ENCODE measurements at places on chromosomes 5 and 9.

GRCh38 chr5:132291026-132291425 lies 3.2 kb upstream of the SLC22A4 start:
- no peak for DNase-seq

- DNase-seq, result no peak
Measured at GRCh38 chr9:124661271-124661670, 109.8 kb downstream of the NR6A1 start.

DNA sequence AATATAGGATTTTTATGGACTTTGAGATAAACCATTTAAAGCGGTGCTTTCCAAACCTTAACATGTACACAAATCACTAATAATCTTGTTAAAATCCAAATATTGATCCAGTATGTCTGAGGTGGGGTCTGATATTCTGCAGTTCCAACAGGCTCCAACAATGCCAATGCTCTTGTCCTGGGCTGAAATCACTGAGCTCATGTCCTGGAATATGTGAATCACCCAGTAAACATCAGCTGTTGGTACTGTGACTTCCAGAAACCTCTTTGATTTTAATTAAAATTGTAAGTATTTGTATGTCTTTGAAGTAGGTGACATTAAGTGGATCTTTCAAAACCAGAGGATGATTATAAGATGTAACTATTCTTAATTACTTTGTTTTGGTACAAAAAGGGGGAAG lies 52.8 kb upstream of the CAST start:
- no peak for DNase-seq

DNA sequence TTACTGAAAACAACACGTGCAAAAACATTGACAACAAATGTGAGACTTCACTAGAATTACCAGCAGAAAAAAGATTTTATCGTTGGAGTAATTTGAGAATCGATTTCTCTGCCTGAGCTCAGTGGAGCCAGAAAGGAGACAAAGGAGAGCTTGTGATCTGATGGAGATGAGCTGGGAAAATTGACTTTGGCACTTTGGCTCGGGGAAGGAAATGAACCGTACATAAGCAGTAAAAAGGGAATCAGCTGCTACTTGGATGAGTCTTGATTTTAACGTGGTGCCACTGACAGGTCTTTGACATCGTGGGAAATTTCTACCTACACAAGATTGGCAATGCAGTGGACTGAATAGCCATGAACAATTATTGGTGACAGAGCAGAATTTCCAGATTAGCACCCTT lies 244.7 kb upstream of the RPS23 start:
- no peak for DNase-seq

GRCh38 chr5:116076496-116076895 lies 8.3 kb upstream of the COMMD10 start:
- DNase-seq, result no peak
